ENCODE measurements at places on chromosomes 7 and 10.

GRCh38 chr7:45968856-45969541 is 47.9 kb upstream of the IGFBP3 start:
- DNase-seq: no peak

GRCh38 chr10:10132009-10132408 is 885.7 kb upstream of the CELF2 start:
- DNase-seq: no peak

- no peak for DNase-seq
Observed at GRCh38 chr10:112614586-112614985, 167.6 kb downstream of the VTI1A start.

DNA sequence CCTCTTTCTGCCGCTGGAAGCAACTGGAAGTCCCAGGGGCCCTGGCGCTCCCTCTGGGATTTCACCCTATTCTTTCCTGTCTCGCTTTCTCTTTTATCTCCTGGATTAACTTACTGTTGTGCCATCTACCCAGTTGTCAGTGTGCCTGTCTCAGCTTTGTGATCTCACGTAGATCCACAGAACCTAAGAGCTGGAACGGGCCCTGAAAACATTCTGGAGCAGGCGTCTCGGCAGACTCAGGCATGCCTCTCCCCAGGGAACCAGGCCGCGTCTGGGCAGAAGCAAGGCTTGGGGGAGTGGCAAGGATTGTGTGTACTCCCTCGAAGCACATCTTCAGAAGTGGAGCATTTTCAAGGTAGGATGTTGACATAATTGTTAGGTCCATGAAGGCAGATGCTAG is 87.2 kb downstream of the KCNMA1 start:
- no peak for DNase-seq

GRCh38 chr10:33190406-33190805 is 144.1 kb downstream of the NRP1 start:
- DNase-seq: no peak

- no peak for DNase-seq
Observed at GRCh38 chr7:23072048-23072447, 33.5 kb upstream of the KLHL7 start.

DNA sequence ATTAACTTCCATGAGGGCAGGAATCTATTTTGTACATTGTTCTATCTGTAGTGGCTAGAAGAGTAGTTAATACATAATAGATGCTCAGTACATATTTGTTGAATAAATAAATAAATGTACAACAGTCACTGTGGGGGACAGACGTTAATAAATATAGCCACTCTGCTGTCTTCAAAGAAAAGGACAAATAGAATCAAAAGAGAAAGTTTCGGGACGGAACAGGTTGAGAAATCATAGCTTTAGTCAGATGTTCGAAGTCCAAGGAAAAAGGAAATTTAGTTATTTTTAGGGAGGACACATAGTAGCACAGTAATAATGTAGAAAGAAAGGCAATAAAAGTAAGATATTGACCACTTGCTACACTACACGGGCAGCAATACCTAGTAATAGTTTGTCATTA is 861.4 kb downstream of the PCDH15 start:
- no peak for DNase-seq

GRCh38 chr7:67311901-67312300 is 315.3 kb downstream of the TYW1 start:
- no peak for DNase-seq

GRCh38 chr7:66205741-66206090 is 582 bp downstream of the TPST1 start:
- no peak for DNase-seq

- no peak for DNase-seq
Observed at GRCh38 chr10:44471410-44471809, 86.5 kb upstream of the CXCL12 start.
